SJSA1 (cell line): ENCODE measurements at places on chromosomes 2 and 18.

- no peak for DNase-seq
These were observed 233.3 kb downstream of the AGAP1 start for GRCh38 chr2:235727174-235727573.

- no peak for DNase-seq
These were observed 70.0 kb downstream of the ACSL3 start for GRCh38 chr2:222930862-222931261.

GRCh38 chr2:64312622-64313397 is 141.2 kb upstream of the LGALSL start:
- DNase-seq, result no peak

- DNase-seq, result no peak
These were observed 150.6 kb downstream of the ZNF236 start for GRCh38 chr18:76972846-76973519.

- peak; percentile 41 for DNase-seq
These were observed 270.9 kb upstream of the TCF4 start for GRCh38 chr18:55858661-55859515.

GRCh38 chr2:30492619-30493018 is 45.6 kb downstream of the LCLAT1 start:
- no peak for DNase-seq

DNA sequence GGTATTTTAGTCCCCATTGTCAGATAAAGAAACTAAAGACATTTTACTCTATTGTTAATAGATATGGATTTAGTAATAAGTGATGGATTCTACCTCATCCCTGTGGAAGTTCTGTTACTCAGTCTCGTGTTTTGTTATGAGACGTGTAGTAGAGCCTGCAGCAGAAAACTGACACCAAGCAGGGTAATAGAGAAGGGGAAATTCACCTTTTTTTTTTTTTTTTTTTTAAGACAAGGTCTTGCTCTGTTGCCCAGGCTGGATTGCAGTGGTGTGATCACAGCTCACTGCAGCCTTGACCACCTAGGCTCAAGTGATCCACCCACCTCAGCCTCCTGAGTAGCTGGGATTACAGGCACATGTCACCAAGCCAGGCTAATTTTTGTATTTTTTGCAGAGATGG is 164.5 kb downstream of the CERS6 start:
- DNase-seq, result no peak

GRCh38 chr2:239881031-239881471 is 144.1 kb downstream of the NDUFA10 start:
- DNase-seq, result no peak

DNA sequence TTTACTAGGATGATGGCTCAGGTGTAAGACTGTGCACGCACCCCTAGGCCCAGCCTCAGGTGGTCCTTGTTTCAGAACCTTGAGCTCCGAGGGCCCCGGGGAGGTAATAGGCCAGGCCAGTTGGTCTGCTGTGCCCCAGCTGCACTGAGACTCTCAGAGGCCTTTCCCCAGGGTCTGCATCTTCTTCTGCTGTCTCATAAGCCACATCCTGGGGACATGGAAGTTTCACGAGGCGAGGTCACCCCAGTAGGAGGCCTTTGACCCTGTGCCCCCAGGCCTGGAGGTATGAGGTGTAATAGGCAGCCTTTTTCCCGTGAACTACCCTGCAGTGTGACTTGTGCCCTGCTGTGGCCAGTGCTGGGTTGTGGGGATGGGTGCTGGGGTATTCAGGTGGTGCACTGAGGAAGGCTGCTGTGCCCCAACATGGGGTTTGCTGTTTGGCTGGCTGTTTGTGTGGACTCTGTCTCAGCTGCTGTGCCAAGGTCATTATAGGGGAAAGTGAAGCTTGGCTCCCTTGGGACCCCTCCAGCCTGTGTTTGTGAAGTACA is 6.9 kb downstream of the OXER1 start:
- no peak for DNase-seq
